ENCODE measurements at places on chromosomes 5 and 9.

DNA sequence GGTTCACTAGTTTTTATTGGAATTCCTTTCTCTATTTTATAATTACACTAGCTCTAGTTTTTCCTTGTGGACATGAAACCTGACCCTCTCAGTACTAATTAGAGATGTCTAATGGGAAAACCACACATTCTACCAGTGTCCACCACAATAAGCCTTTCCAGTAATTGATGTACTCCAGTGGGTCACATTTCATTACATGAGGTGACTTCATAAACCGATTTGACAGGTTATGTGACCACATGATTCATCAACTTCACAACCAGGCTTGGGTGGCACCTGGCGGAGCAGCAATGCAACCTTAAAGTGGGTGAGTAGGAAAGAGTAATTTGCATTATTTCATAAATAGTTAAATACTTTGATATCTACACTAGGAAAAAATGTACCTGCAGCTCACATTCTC is 284.2 kb upstream of the ADAMTS16 start:
- DNase-seq: no peak

DNA sequence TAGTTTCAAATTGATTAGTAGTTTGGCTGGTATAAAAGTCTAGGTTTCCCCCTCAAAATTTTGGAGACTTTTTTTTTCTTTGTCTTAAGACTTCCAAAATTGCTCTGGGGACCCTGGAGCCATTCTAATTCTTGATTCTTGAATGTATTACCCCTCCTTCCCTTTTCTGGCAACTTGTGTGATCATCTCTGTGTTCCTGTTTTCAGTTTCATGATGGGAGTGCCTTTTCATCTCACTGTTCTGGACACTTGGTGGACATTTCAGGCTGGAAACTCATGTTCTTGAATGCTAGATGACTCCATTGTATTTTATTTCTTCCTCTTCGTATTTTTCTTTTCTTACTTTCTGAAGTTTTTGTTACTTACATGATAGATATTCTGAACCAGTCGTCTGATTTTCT is 57.3 kb upstream of the LRRC70 start:
- DNase-seq: no peak

DNA sequence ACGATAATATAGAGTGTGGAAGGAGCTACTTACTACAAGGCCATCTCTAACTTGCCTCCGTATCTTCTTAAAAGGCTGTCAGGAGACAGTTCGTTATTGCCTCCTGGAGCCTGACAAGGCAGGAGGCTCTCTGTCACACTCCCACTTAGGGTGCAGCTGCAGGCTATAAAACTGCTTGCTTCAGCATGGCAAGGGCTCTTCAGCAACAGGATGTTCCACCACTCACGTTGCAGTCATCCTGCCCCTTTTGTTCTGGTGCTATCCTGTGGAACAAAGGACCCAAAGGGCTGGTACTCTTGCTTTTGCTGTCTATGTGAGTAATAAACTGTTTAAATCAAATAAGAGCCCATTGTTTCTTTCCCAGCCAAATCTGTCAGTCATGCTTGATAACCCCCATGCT is 508.9 kb downstream of the NTRK2 start:
- no peak for DNase-seq

GRCh38 chr9:108297073-108297472 is 558.7 kb downstream of the ACTL7B start:
- DNase-seq: peak; percentile 90

DNA sequence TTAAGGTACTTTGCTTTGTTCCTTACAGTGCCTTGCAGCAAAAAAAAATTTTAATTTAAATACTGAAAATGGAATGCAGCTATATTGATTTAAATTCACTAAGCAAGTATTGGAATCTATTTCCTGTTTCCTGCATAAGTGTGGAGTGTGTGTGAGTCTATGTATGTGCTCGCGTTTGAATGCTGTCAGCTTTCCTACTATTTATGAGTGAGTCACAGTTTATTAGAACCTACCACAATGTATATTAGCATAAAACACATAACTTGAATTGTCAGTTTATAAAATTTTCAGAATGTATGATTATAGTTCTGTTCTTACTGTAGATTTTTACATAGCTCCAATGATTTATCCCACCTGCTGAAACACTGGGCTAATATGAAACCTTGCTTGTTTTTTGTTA is 302.1 kb downstream of the NR2F1-AS1 start:
- peak; percentile 35 for DNase-seq

- DNase-seq: peak; percentile 2
Measured at GRCh38 chr5:52356311-52356918, 431.3 kb upstream of the ITGA1 start.

GRCh38 chr5:108345541-108346171 is 36.2 kb downstream of the FBXL17 start:
- peak; percentile 66 for DNase-seq

DNA sequence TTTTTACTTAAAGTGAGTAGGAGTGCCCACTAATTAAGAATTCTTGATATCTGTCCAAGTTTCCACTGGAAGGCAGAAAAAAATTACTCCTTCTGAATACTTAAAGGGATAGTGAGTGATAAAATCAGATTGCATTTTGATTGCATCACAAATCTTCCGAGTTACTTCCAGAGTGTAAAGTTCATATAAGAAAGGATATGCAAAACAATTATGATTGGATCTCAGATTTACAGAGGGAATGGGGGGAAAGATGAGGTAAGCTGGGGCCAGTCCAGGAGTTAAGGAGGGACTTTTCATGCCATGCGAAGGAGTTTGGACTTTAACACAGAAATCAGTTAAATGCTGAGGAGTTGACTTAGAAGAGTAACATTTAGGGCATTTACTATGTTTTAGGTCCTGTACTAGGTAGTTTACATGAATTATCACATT is 9.3 kb upstream of the RNF145 start:
- peak; percentile 67 for DNase-seq

GRCh38 chr9:116589392-116590354 is 97.4 kb upstream of the TRIM32 start:
- DNase-seq: peak; percentile 77

DNA sequence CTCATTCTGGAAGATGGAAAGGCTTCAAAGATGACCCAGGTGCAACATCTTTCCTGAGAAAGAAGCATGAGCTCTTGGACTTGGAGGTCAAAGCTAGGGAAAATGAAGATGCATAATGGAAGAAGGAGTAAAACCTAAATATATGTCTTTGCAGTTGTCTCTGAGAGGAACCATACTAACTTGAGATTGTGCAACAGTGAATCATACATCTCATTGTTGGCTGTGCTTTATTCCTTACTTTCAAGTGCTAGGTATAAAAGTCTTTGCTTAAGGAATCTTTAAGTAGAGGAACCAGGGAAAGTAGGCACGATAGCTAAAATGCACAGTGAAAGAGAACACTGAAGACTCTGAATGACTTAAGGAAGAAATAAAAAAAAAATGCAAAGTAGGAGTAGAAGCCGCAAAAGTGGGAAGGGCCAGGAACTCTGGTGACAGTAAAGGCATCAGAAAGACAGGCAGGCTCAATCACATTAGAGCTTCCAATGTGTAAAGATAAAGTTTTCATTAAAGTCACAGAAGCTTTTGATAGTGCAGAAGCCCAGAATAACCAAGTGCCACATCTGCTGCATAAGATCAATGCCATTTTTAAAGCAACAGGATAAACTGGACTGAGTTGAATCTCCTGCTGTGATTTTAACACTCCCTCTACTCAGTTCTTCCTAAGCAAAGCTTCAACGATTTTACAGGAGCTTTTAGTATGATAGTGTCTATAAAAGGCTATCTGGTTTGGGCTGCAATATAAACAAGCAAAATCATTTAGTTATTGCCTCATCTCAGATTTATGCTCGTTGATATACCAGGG is 432.3 kb upstream of the EDIL3 start:
- DNase-seq: no peak

DNA sequence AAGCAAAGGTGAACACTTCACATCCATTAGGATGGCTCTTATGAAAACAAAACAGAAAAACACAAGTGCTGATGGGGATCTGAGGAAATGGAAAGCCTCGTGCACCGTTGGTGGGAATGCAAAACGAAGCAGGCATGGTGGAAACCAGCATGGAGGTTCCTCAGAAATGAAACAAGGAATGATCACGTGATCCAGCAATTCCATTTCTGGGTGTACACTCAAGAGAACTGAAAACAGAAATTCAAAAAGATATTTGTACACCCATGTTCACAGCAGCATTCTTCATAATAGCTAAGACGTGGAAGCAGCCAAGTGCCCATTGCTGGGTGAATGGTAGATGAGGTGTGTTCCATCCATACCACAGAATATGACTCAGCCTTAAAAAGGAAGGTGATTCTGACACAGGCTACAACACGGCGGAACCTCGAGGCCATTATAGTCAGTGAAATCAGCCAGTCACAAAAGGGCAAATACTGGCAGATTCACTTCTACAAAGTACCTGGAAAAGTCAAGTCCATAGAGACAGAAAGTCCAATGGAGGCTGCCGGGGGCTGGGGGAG is 87.2 kb upstream of the RAPGEF1 start:
- no peak for DNase-seq

GRCh38 chr5:97544240-97544639 is 361.2 kb upstream of the RIOK2 start:
- DNase-seq: no peak

GRCh38 chr5:171424726-171425125 is 5.3 kb downstream of the FGF18 start:
- no peak for DNase-seq

DNA sequence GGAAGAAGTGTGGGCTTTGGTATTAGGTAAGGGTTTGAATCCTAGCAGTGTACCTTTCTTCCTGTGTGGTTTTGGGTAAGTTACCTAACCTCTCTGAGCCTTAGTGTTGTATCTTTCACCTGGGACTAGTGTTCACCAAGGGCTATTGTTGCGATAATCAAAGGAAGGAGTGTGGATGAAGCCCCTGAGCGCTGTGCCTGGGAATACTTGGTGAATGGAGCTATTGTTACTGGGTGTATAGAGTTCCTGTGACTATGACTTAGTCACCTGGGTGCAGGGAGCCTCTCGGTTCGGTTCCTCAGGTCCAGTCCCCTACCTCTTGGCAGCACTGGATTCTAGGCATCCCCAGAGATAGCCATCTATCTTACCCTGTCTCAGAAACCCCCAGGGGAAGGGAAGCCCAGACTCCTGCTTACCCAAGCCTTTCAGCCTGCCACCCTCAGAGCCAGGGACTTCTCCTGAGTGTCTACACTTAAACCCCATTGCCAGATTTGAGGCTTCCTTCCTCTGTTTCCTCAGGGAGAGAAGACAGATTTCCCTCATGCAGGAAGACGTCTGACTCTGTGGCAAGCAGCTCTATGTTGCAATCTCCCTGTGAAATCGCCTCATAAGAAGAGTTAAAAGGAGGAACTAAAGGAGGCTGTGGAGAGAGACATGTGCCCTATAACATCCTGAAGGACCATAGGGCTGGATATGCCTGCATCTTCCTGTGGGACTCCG is 181.0 kb upstream of the PITX1 start:
- DNase-seq: peak; percentile 38

DNA sequence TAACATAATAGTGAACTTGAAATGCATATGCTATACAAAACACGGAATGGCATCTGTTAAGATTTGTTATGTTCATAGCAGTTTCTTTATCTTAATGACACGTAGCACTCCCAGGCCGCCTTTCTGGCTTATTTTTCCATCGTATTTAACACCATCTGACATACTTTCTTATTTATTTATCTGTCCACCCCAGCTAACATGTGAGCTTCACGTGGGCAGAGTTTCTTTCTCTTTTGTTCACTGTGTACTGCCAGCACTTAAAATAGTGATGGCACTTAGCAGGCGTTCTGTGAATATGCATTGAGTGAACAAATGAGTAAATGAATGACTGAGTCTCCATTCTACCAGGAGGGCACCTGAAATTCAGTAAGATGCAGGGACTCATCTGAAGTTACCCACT is 29.4 kb upstream of the SYNPO start:
- DNase-seq: no peak

- DNase-seq: no peak
Measured at GRCh38 chr5:24475101-24475500, 169.7 kb downstream of the CDH10 start.

- peak; percentile 55 for DNase-seq
Measured at GRCh38 chr9:16960084-16960483, 89.6 kb upstream of the BNC2 start.

DNA sequence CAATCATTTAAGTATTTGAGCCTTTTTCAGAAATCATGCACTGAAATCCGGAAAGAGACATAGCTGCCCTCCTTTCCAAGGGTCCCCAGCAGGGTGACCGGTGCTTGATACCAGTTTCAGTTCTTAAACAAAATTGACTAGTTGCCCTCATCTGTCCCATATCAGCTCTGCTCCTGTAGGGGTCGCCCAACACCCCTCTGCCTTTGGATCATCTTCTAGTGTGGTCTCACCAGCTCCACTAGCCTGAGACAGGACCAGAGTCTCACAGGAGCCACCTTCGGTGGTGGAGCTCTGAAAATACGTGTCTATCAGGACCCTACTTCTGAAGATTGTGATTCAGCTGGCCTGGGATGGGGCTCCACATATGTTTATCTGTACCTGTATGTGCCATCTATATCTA is 428.2 kb downstream of the ENC1 start:
- DNase-seq: peak; percentile 57

DNA sequence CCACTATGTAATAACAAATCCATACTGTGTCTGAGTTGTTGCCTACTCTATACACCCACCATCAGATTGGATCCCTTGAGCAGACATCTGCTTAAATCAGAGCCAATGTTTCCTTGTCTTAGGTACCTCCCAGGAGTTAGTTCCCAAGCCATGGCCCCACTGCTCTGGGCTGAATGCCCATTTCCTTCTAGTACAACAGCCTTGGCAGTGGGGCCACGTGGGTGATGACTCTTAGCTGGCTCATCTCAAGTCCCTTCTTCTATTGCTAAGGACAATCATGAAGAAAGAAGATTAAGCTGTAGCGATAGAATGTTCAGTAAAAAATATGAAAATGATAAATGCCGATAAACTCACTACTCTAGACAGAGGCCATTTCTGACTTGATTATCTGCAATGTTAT is 16.6 kb downstream of the PTGR1 start:
- peak; percentile 29 for DNase-seq

DNA sequence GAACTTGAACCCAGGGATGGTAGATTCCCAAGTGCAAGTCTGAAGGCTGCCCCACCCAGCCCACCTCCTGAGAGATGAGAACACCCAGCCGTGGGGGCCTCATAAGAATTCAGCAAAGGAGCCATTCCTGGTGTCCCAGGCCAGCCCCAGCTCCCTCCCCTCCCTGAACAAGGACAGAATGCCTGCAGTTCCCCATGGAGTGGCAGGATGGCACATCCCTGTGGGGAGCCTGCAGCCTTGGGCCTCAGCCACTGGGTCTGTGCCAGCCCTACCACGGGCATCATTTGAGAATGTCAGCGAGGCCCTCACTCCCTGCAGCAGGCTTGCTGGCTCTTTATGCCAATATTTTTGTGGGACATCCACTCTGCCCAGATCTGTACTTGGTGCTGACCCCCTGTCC is 36.2 kb upstream of the RAPGEF1 start:
- no peak for DNase-seq

DNA sequence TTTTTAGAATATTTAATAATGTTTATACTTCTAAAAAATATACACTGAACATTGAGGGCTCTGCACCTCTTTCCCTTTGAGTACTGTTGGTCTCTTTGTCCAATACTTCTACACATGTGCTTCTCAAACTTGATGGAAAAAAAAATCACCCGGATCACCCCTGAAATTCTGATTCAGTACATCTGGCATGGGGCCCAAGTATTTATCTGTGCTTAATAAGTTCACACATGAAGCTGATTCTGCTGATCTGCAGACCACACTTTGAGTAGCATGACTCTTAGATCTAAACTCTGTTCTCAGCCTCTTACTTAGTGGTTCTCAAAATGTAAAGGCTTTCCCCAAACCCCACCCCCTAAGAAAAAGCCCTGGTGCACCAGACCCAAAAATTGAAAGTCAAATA is 12.0 kb downstream of the RUSC2 start:
- peak; percentile 20 for DNase-seq

- DNase-seq: peak; percentile 50
Measured at GRCh38 chr9:126558051-126558665, 55.6 kb upstream of the LMX1B start.
